GM12878 (cell line): ENCODE measurements at places on chromosomes 11 and 22.

- no peaks in the 10 kb centered on the region for H3K36me3 ChIP-seq
- DNase-seq: no peak
- H3K4me1 ChIP-seq: no peaks in the 10 kb centered on the region
- no peak overlapping the region for H3K4me3 ChIP-seq
- H3K27ac ChIP-seq: no peak overlapping the region
These were observed 17.2 kb upstream of the BMAL1 start for GRCh38 chr11:13260201-13260962.

GRCh38 chr11:125211191-125211947 lies 46.8 kb downstream of the PKNOX2 start:
- DNase-seq: no peak
- peaks cover 4% of the 10 kb centered on the region; the same call in 1 of the 2 replicates for H3K27me3 ChIP-seq
- H3K4me1 ChIP-seq: no peaks in the 10 kb centered on the region
- no peak overlapping the region for H3K27ac ChIP-seq

GRCh38 chr11:32894149-32894827 lies 1.7 kb downstream of the QSER1 start:
- peak overlapping the region; percentile 87 for H3K27ac ChIP-seq
- DNase-seq: peak; percentile 39
- no peaks in the 10 kb centered on the region for H3K27me3 ChIP-seq
- H3K36me3 ChIP-seq: no peaks in the 10 kb centered on the region
- H3K4me3 ChIP-seq: peak overlapping the region; percentile 91
- peaks cover 14% of the 10 kb centered on the region for H3K4me1 ChIP-seq

DNA sequence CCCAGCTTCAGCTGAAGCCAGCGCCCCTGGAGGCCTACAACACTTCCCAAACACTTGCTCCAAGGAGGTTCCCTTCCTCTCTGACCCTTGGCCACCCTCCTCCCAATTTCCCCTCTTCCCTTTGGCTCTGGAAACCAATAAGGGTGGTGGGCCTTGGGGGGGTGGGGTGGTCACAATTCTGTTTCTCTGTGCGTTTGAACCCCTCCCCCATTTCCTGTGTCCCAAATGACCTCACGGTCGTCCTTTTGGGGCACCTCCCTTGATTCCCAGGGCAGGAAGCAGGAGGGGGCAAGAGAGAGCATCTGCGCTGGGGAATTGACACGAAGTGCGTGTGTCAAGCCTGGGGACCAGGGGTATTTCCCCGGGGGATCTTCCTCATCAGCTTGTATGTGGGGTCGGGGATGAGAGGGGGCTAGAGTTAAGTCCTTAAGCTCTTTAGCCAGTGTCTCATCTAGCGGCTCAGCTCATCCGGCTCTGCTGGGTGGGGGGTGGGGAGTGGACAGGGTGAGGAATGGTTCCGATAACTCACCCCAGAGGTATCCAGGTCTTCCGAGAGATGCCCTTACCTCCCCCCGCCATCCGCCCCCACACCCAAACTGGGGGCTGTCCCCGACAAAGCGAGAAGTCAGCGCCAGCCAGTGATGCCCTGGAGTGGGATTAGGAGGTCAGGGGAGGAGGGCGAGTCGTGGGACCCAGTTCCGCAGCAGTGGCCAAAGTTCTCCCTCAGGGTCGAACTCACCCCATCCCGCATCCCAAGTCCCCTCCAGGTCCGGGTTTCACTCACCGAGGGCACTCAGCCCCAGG lies 587 bp downstream of the ESAM start:
- peaks cover 18% of the 10 kb centered on the region for H3K4me1 ChIP-seq
- H3K27ac ChIP-seq: peak overlapping the region; percentile 82
- no peaks in the 10 kb centered on the region for H3K27me3 ChIP-seq
- H3K4me3 ChIP-seq: peak overlapping the region; percentile 83
- H3K36me3 ChIP-seq: no peaks in the 10 kb centered on the region

DNA sequence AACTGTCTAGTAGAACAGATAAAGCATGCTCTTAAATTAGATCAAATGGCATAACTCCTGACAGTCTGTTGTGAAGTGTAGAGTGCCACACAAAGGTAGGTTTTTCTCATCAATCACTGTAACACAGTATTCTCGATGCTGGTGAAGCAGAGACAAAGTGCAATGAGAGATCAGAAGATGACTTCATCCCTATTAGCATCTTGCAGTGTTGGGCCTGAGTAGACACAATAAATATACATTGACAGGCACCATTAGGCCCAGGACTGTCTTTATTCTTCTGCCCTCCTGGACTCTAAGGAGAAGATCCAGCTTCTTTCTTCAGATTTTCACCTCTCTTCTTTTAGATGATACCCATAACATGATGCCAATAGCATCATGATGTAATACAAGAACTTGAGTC lies 478.0 kb upstream of the TENM4 start:
- no peak for DNase-seq
- H3K4me1 ChIP-seq: no peaks in the 10 kb centered on the region
- no peak overlapping the region for H3K27ac ChIP-seq

- H3K27me3 ChIP-seq: no peaks in the 10 kb centered on the region
- H3K27ac ChIP-seq: peak overlapping the region; percentile 94
- H3K4me1 ChIP-seq: peaks cover 46% of the 10 kb centered on the region
- DNase-seq: no peak
These were observed 27.8 kb upstream of the GRAMD4 start for GRCh38 chr22:46592390-46592872.

- no peaks in the 10 kb centered on the region; the same call in 1 of the 2 replicates for H3K36me3 ChIP-seq
- no peak overlapping the region for H3K4me3 ChIP-seq
- peaks cover 4% of the 10 kb centered on the region for H3K4me1 ChIP-seq
- no peak for DNase-seq
These were observed 65.3 kb downstream of the PRDM11 start for GRCh38 chr11:45211732-45212131.
